Left ventricle myocardium inferior (tissue), 1 donor: ENCODE measurements at places on chromosomes 6 and 20. TPM values are rescaled to one million over a fixed set of nuclear protein-coding genes. Genes with fewer than 3 reads are reported as not detected.
A peak's percentile ranks its signal among the peaks of the same experiment; 100 is the strongest.

Gene DCDC2
- not detected for total RNA-seq

GRCh38 chr20:17871181-17871580 lies 97.4 kb downstream of the SNX5 start:
- H3K27ac ChIP-seq, result no peak overlapping the region
- DNase-seq, result no peak
- H3K4me1 ChIP-seq, result peaks cover 50% of the 10 kb centered on the region
- H3K4me3 ChIP-seq, result no peak overlapping the region
- H3K27me3 ChIP-seq, result peaks cover 16% of the 10 kb centered on the region

GRCh38 chr20:40639132-40639531 lies 49.9 kb downstream of the MAFB start:
- DNase-seq, result no peak
- H3K36me3 ChIP-seq, result no peaks in the 10 kb centered on the region
- peaks cover 4% of the 10 kb centered on the region for H3K27me3 ChIP-seq
- H3K4me1 ChIP-seq, result no peaks in the 10 kb centered on the region
- no peak overlapping the region for H3K27ac ChIP-seq

GRCh38 chr6:8113131-8113654 lies 10.8 kb upstream of the EEF1E1 start:
- H3K4me1 ChIP-seq, result no peaks in the 10 kb centered on the region
- no peak for DNase-seq
- H3K27ac ChIP-seq, result no peak overlapping the region
- H3K36me3 ChIP-seq, result no peaks in the 10 kb centered on the region

GRCh38 chr6:11766043-11766442 lies 12.6 kb downstream of the ADTRP start:
- no peaks in the 10 kb centered on the region for H3K36me3 ChIP-seq
- no peak overlapping the region for H3K27ac ChIP-seq
- no peaks in the 10 kb centered on the region for H3K27me3 ChIP-seq
- DNase-seq, result no peak

DNA sequence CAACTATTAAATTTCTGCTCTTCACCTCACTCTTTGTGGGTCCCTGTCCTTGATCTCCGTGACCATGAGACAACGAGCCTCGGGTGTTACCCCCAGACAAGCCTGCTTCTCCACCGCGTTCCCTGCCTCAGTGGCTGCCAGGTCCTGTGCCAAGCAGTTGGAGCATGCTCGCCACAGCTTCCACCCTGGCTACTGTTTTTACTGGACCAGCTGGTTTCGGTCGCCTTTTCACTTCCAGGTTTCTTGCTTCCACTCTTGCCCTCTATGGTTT lies 5.6 kb downstream of the TP53RK start:
- peaks cover 9% of the 10 kb centered on the region for H3K36me3 ChIP-seq
- peak overlapping the region; percentile 50 for H3K4me3 ChIP-seq
- no peaks in the 10 kb centered on the region for H3K27me3 ChIP-seq
- H3K27ac ChIP-seq, result no peak overlapping the region
- no peak for DNase-seq
- H3K4me1 ChIP-seq, result peaks cover 58% of the 10 kb centered on the region

Gene CNR1
- total RNA-seq, result 0.66 TPM

DNA sequence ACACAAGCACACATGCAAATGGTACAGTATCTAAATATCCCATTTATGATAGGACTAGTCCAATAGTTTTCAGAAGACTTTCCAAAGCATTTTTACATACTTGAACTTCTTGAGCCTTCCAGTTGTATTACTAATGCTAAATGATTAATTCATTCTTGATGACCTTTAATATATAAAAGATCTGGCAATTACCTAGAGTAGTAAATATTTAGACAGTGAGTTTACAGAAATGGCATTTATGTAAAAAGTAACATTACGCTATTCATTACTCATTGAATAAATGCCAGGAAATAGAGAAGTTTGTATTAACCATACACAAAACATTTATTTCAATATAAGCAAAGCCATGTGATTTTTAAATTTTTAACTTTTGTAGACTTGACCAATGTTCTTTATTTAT lies 158.8 kb downstream of the DST start:
- no peaks in the 10 kb centered on the region for H3K27me3 ChIP-seq
- no peak for DNase-seq
- H3K36me3 ChIP-seq, result peaks cover 91% of the 10 kb centered on the region

DNA sequence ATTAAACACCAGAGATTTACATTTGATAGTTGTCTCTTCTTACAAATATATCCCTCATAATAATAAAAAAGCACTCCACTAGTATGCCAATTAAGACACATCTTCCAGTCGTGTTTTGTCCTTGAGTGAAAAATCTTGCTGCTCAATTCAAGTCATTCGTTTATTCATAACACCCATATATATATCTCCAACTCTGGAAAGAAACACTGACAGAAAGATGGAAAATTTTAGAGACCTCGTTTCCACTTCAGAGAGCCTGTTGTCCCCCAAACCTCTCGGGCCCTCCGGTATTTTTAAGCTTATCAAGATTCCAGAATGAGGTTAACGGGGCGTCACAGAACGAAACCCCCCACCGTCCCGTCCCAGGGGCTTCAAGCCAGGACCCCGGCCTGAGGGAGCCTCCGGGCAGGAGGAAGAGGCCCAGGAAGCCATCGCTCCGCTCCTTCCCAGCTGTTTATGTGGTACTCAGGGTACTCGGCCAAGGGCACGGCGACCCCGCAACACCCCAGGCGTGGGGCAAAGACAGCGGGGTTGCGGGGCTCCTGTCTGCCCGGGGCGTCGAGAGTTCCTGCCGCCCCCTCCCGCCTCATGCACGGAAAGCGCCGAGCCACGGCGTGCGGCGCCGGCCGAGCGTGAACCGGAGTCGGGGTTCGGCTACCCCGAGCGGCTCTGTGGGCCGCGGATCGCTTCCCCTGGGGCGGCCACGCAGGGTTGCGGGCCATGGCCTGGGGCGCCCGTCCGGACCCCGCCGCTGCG lies 623 bp upstream of the SNX9 start:
- peak overlapping the region; percentile 96 for H3K27ac ChIP-seq
- DNase-seq, result peak; percentile 25
- H3K4me1 ChIP-seq, result peaks cover 35% of the 10 kb centered on the region
- H3K4me3 ChIP-seq, result peak overlapping the region; percentile 96

Gene MATN4
- not detected for total RNA-seq

DNA sequence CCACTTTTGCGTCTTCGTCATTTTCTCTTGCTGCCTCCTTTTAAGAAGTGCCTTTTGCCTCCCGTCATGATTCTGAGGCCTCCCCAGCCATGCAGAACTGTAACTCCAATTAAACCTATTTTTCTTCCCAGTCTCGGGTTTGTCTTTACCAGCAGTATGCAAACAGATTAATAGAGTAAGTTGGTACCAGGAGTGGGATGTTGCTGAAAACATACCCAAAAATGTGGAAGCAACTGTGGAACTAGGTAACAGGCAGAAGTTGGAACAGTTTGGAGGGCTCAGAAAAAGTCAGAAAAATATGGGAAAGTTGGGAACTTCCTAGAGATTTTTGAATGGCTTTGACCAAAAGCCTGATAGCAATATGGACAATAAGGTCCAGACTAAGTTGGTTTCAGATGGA lies 309.2 kb downstream of the MEI4 start:
- H3K4me1 ChIP-seq, result no peaks in the 10 kb centered on the region
- no peaks in the 10 kb centered on the region for H3K36me3 ChIP-seq
- no peak for DNase-seq

- peaks cover 2% of the 10 kb centered on the region for H3K4me1 ChIP-seq
- no peak overlapping the region for H3K27ac ChIP-seq
- peak overlapping the region; percentile 26 for H3K4me3 ChIP-seq
- no peaks in the 10 kb centered on the region for H3K36me3 ChIP-seq
- H3K27me3 ChIP-seq, result no peaks in the 10 kb centered on the region
These were observed 28.8 kb downstream of the METTL24 start for GRCh38 chr6:110329348-110329713.

GRCh38 chr20:23180451-23180921 lies 94.4 kb upstream of the CD93 start:
- H3K4me3 ChIP-seq, result no peak overlapping the region
- peak overlapping the region; percentile 84 for H3K27ac ChIP-seq
- H3K4me1 ChIP-seq, result peaks cover 42% of the 10 kb centered on the region
- no peaks in the 10 kb centered on the region for H3K36me3 ChIP-seq
- DNase-seq, result peak; percentile 69

Gene FAM135A
- 14.5 TPM for total RNA-seq

- no peak for DNase-seq
- no peak overlapping the region for H3K27ac ChIP-seq
- H3K4me1 ChIP-seq, result no peaks in the 10 kb centered on the region
- no peak overlapping the region for H3K4me3 ChIP-seq
- H3K36me3 ChIP-seq, result no peaks in the 10 kb centered on the region
These were observed 299.1 kb upstream of the ID4 start for GRCh38 chr6:19538096-19538495.

- H3K27ac ChIP-seq, result no peak overlapping the region
- no peaks in the 10 kb centered on the region for H3K36me3 ChIP-seq
- no peaks in the 10 kb centered on the region for H3K4me1 ChIP-seq
- peaks cover 8% of the 10 kb centered on the region for H3K27me3 ChIP-seq
These were observed 14.3 kb upstream of the ELOVL2 start for GRCh38 chr6:11058406-11058805.

- H3K4me3 ChIP-seq, result no peak overlapping the region
- peaks cover 62% of the 10 kb centered on the region for H3K4me1 ChIP-seq
- DNase-seq, result no peak
- peaks cover 8% of the 10 kb centered on the region for H3K36me3 ChIP-seq
- H3K27ac ChIP-seq, result peak overlapping the region; percentile 10
- H3K27me3 ChIP-seq, result no peaks in the 10 kb centered on the region
These were observed 21.0 kb downstream of the XRN2 start for GRCh38 chr20:21324126-21324525.

GRCh38 chr20:6703656-6704055 lies 63.8 kb upstream of the BMP2 start:
- no peak for DNase-seq
- H3K4me1 ChIP-seq, result peaks cover 29% of the 10 kb centered on the region
- H3K27ac ChIP-seq, result peak overlapping the region; percentile 80

Gene ESF1
- total RNA-seq, result 15.5 TPM

- peaks cover 20% of the 10 kb centered on the region for H3K36me3 ChIP-seq
- H3K4me1 ChIP-seq, result peaks cover 10% of the 10 kb centered on the region
- no peak overlapping the region for H3K4me3 ChIP-seq
- H3K27ac ChIP-seq, result no peak overlapping the region
- no peaks in the 10 kb centered on the region for H3K27me3 ChIP-seq
- no peak for DNase-seq
These were observed 32.8 kb downstream of the RAB22A start for GRCh38 chr20:58342104-58342945.

- H3K4me1 ChIP-seq, result no peaks in the 10 kb centered on the region
- no peak for DNase-seq
- H3K27me3 ChIP-seq, result no peaks in the 10 kb centered on the region
- H3K4me3 ChIP-seq, result no peak overlapping the region
- H3K36me3 ChIP-seq, result no peaks in the 10 kb centered on the region
These were observed 55.7 kb upstream of the FERMT1 start for GRCh38 chr20:6178537-6178936.

GRCh38 chr20:2400290-2400689 lies 19.6 kb downstream of the TGM6 start:
- H3K4me1 ChIP-seq, result no peaks in the 10 kb centered on the region
- H3K27ac ChIP-seq, result no peak overlapping the region
- no peak overlapping the region for H3K4me3 ChIP-seq
- H3K36me3 ChIP-seq, result no peaks in the 10 kb centered on the region

DNA sequence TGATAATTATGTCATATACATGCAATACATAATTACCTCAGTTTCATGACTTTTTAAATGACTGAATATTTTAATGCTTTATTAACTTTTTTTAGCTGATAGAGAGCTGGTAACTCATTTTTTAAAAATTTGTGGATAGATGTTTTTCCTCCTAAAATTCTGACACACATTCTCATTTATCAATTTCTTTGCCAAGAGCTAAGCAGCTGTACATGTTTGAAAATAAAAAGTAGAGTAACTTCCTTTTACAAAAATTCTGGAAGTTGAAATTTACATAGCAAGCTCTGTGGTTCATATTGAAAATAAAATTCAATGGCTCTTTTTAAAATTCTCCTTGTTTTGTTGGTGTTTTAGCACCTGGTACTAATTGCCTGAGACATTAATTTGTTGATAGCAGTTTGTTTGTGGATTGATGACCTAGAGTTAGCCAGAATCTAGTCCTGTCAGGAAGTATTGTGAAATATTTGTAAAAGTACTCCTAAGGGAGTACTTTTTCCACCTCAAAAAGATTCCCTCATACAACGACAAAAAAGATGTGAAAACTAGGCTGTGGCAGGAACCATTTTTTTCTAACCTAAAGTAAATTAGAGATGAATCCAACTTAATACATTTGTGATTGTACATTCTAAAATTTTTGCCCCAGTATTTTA lies 621.8 kb downstream of the BCKDHB start:
- H3K27ac ChIP-seq, result no peak overlapping the region
- no peaks in the 10 kb centered on the region for H3K27me3 ChIP-seq
- H3K4me3 ChIP-seq, result no peak overlapping the region
- DNase-seq, result no peak

- H3K4me3 ChIP-seq, result no peak overlapping the region
- H3K27ac ChIP-seq, result peak overlapping the region; percentile 40
- peaks cover 6% of the 10 kb centered on the region for H3K4me1 ChIP-seq
- no peaks in the 10 kb centered on the region for H3K36me3 ChIP-seq
- no peak for DNase-seq
These were observed 75.6 kb upstream of the RNF24 start for GRCh38 chr20:4090756-4091489.

- no peak overlapping the region for H3K4me3 ChIP-seq
- no peaks in the 10 kb centered on the region for H3K27me3 ChIP-seq
- H3K4me1 ChIP-seq, result peaks cover 9% of the 10 kb centered on the region
- H3K36me3 ChIP-seq, result no peaks in the 10 kb centered on the region
These were observed 6.1 kb upstream of the NSFL1C start for GRCh38 chr20:1472556-1473245.

Gene BPI
- not detected for total RNA-seq

DNA sequence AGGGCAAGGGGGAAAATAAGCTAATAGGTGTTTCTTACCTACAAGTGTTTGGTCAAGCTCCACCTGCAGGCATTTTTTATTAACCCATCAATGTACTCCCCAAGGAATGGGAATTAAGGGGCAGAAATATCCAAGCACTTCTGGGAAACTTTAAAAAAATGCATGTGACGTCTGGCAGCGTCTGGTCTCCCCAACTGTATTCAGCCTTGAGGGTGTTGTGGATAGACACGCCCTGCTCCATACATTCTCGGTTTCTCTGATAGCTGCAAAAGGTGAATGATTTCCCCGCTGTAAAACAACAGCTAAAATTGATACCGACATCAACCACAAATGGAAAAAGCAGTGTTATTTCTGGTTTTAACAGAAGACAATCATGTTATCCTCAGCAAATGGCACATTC lies 2.5 kb upstream of the FOXQ1 start:
- no peak overlapping the region for H3K4me3 ChIP-seq
- no peak overlapping the region for H3K27ac ChIP-seq
- H3K36me3 ChIP-seq, result no peaks in the 10 kb centered on the region

GRCh38 chr6:34791701-34792604 lies at the start of gene BLTP3A:
BLTP3A (plus strand) TSS chr6:34792083; CDS start chr6:34792251, 168 bp downstream.
- no peaks in the 10 kb centered on the region for H3K27me3 ChIP-seq
- H3K27ac ChIP-seq, result peak within 1 kb of the TSS; percentile 96
- H3K36me3 ChIP-seq, result no peaks in the 10 kb centered on the region
- DNase-seq, result peak; percentile 78
- peak within 1 kb of the TSS; percentile 87 for H3K4me3 ChIP-seq
- H3K4me1 ChIP-seq, result peaks cover 58% of the 10 kb centered on the region

GRCh38 chr6:7515363-7515762 lies 26.1 kb upstream of the DSP start:
- DNase-seq, result no peak
- no peak overlapping the region for H3K27ac ChIP-seq
- H3K27me3 ChIP-seq, result no peaks in the 10 kb centered on the region
- H3K36me3 ChIP-seq, result no peaks in the 10 kb centered on the region
- no peaks in the 10 kb centered on the region for H3K4me1 ChIP-seq

Gene CBFA2T2
- total RNA-seq, result 10.7 TPM

GRCh38 chr6:47737406-47737805 lies 39.0 kb downstream of the ADGRF4 start:
- H3K27ac ChIP-seq, result no peak overlapping the region
- no peaks in the 10 kb centered on the region for H3K36me3 ChIP-seq
- no peaks in the 10 kb centered on the region for H3K27me3 ChIP-seq
- DNase-seq, result no peak
